Thyroid gland (tissue), 4 donors: ENCODE measurements at places on chromosomes 1 and 21.

- peaks cover 16% of the 10 kb centered on the region for H3K4me1 ChIP-seq
- peak overlapping the region; percentile 95 for H3K27ac ChIP-seq
- DNase-seq = no peak
- H3K27me3 ChIP-seq = no peaks in the 10 kb centered on the region
- H3K36me3 ChIP-seq = no peaks in the 10 kb centered on the region
Observed at GRCh38 chr1:84505493-84506001, 639 bp upstream of the SPATA1 start.

- no peak overlapping the region for H3K4me3 ChIP-seq
- no peaks in the 10 kb centered on the region for H3K27me3 ChIP-seq
- H3K27ac ChIP-seq = no peak overlapping the region
Observed at GRCh38 chr21:42739061-42739931, 85.9 kb downstream of the PDE9A start.

DNA sequence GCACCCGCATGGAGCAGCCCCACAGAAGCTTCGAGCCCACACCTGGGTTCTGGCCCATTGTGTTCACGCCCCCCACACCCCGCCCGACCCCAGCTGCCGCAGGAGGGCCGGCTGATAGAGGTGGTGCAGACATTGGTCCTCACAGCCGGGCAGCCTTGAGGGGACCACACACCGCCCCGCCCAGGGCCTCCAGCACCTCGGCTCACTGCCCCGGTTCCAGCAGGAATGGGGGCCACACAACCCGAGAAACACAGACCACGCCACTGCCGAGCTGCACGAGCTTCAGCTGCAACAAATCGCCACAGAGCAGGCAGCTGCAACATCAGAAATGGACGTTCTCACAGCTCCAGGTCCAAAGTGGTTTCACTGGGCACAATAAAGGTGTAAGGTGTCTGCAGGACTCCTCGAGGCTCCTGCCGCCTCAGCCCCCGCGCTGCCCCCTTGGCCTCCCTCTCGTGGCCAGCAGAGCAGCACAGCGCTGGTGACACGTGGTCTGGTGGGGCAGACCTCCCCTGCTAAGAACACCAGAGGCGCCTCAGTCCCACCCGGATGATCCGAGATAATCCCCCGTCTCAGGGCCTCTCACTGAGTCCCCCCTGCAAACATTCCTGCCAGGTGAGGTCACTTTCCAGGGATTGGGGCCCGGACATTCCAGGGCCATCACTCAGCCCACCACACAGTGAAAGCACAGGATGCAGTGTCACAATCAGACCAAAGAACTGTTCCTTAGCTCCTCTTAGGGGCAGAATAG is 62.3 kb upstream of the ADARB1 start:
- H3K36me3 ChIP-seq = no peaks in the 10 kb centered on the region
- H3K4me3 ChIP-seq = no peak overlapping the region
- no peaks in the 10 kb centered on the region for H3K27me3 ChIP-seq

GRCh38 chr1:213110349-213111300 is 59.6 kb downstream of the RPS6KC1 start:
- no peak for DNase-seq
- H3K4me3 ChIP-seq = no peak overlapping the region
- no peaks in the 10 kb centered on the region for H3K27me3 ChIP-seq
- H3K36me3 ChIP-seq = no peaks in the 10 kb centered on the region

- no peak overlapping the region for H3K27ac ChIP-seq
- H3K27me3 ChIP-seq = no peaks in the 10 kb centered on the region
- H3K4me1 ChIP-seq = no peaks in the 10 kb centered on the region
- H3K4me3 ChIP-seq = no peak overlapping the region
- no peak for DNase-seq
Observed at GRCh38 chr1:12316331-12316730, 86.5 kb downstream of the VPS13D start.

- peaks cover 10% of the 10 kb centered on the region for H3K4me1 ChIP-seq
- peak; percentile 66 for DNase-seq
- H3K27me3 ChIP-seq = no peaks in the 10 kb centered on the region
- no peaks in the 10 kb centered on the region for H3K36me3 ChIP-seq
- no peak overlapping the region for H3K27ac ChIP-seq
- H3K4me3 ChIP-seq = no peak overlapping the region
Observed at GRCh38 chr21:46295996-46296752, 10.0 kb downstream of the YBEY start.

GRCh38 chr1:222095606-222096475 is 354.0 kb upstream of the DUSP10 start:
- peaks cover 3% of the 10 kb centered on the region for H3K4me1 ChIP-seq
- DNase-seq = peak; percentile 27
- H3K27me3 ChIP-seq = no peaks in the 10 kb centered on the region

- no peaks in the 10 kb centered on the region for H3K27me3 ChIP-seq
- no peak overlapping the region for H3K4me3 ChIP-seq
- no peaks in the 10 kb centered on the region for H3K4me1 ChIP-seq
- no peaks in the 10 kb centered on the region for H3K36me3 ChIP-seq
- no peak overlapping the region for H3K27ac ChIP-seq
Observed at GRCh38 chr1:225700889-225701465, 48.1 kb upstream of the ENAH start.

- no peak overlapping the region for H3K27ac ChIP-seq
- H3K4me1 ChIP-seq = peaks cover 4% of the 10 kb centered on the region
- no peak overlapping the region for H3K4me3 ChIP-seq
- no peaks in the 10 kb centered on the region for H3K36me3 ChIP-seq
- H3K27me3 ChIP-seq = no peaks in the 10 kb centered on the region
Observed at GRCh38 chr1:203660931-203661484, 34.4 kb downstream of the ATP2B4 start.

- peaks cover 5% of the 10 kb centered on the region for H3K4me1 ChIP-seq
- peak overlapping the region; percentile 9 for H3K4me3 ChIP-seq
- no peaks in the 10 kb centered on the region for H3K27me3 ChIP-seq
- peak overlapping the region; percentile 54 for H3K27ac ChIP-seq
Observed at GRCh38 chr1:110390096-110390495, 730 bp downstream of the SLC16A4 start.

- peak overlapping the region; percentile 67 for H3K27ac ChIP-seq
- H3K27me3 ChIP-seq = no peaks in the 10 kb centered on the region
- H3K4me1 ChIP-seq = peaks cover 30% of the 10 kb centered on the region
- H3K4me3 ChIP-seq = no peak overlapping the region
- no peak for DNase-seq
Observed at GRCh38 chr1:153881751-153882150, 41.0 kb downstream of the GATAD2B start.

DNA sequence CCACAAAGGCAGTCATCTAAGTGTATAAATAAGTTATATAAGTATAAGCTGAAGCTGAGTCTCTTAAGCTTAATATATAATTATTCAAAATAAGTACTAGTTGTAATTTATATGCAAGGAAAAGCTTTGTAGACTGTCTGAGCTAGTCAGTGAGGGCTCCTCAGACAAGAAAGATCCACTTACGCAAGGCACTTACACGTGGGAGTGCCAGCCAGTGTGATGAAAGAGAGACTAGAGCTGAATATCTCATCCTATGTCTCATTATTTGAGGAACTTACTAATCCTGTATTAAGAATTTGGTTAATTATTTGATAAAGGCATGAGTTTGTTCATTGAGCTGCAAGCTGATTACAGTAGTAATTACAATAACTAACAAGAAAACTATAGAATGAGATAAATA is 146.9 kb downstream of the PDE4B start:
- H3K27me3 ChIP-seq = no peaks in the 10 kb centered on the region
- no peaks in the 10 kb centered on the region for H3K4me1 ChIP-seq
- no peak overlapping the region for H3K27ac ChIP-seq
- no peak for DNase-seq
- H3K36me3 ChIP-seq = no peaks in the 10 kb centered on the region

DNA sequence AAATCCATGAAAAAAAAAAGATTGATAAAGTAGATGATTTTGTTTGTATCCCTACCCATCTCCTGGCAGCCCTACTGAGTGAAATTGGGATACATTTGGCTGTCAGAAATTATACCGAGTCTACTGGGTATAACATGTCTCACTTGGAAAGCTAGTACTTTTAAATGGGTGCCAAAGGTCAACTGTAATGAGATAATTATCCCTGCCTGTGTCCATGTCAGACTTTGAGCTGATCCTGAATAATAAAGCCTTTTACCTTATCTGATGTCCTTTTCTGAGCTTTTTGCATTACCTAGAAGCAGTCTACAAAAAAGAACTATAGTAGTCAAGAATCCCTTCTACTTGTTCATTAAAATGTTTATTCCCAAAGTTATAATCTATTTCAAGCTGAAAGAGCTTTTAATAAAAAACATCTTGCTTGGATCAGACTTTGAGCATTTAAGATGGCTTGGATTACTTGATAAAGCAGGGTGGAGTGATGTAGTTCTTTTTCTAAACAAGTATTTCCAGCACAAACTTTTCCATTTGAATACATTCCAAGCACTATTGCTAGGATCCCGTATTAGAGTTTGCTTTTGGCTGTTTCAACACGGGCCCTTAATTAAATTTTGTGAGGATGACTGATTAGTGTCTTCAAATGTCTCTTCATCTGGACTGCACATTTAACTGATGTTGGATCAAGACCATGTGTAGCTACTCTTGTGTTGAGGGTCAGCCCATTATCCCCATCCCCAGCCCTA is 69.2 kb downstream of the DTL start:
- DNase-seq = no peak
- H3K4me1 ChIP-seq = peaks cover 13% of the 10 kb centered on the region
- no peak overlapping the region for H3K27ac ChIP-seq
- H3K36me3 ChIP-seq = no peaks in the 10 kb centered on the region
- H3K27me3 ChIP-seq = no peaks in the 10 kb centered on the region
- no peak overlapping the region for H3K4me3 ChIP-seq

GRCh38 chr1:151949371-151950193 is 40.3 kb upstream of the THEM4 start:
- no peak overlapping the region for H3K4me3 ChIP-seq
- no peak overlapping the region for H3K27ac ChIP-seq
- no peaks in the 10 kb centered on the region for H3K36me3 ChIP-seq
- H3K4me1 ChIP-seq = no peaks in the 10 kb centered on the region
- no peaks in the 10 kb centered on the region for H3K27me3 ChIP-seq

DNA sequence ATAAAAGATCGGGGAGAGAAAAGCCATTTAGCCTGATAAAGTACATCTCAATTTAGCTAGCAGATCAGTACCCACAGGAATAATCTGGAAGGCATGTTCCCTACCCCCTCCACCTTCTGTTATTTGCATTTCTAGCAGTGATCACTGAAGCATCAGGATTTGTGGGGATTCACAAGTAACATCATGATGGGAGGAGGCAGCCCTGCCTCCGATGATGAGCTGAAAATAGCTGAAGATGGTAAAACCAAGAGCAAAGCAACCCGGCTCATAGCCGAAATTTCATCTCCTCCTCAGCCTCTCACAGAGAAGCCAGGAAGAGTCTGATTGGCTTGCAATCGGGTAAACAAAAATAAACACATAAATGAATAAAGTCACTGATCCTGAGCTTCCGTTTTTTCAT is 2.4 kb downstream of the CCSAP start:
- no peak overlapping the region for H3K27ac ChIP-seq
- DNase-seq = no peak
- peaks cover 9% of the 10 kb centered on the region for H3K4me1 ChIP-seq
- no peaks in the 10 kb centered on the region for H3K36me3 ChIP-seq
- H3K27me3 ChIP-seq = no peaks in the 10 kb centered on the region

DNA sequence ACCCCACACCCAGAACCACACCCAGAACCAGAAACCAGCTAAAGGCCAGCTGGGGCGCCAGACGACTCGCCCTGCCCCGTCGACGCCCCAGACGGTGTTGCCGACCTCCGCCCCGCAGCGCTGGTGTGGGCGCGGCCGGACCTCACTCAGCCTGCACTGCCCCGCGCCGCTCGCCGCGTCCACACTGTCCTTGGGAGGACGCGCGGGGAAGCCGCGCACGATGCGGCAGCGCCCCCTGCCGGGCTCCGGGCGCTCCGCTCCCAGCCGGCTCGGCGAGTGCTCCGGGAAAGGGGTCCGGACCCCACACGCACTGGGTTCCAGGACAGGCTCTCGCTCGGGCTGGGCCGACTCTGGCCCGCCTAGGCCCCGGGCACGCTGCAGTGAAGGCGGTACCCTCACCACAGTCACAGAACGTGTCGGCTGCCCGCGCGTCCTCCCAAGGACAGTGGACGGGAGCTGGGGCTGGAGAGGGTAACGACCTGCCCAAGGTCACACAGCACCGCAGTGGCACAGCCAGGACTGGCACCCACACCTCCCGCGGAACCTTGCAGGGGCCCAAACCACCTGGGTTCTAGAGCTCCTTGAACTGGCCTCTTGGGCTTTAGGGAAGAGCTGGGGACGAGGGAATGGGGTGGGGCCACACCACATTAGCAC is 90.2 kb downstream of the DMRTA2 start:
- no peak overlapping the region for H3K27ac ChIP-seq
- DNase-seq = peak; percentile 54
- peak overlapping the region; percentile 38 for H3K4me3 ChIP-seq
- no peaks in the 10 kb centered on the region for H3K36me3 ChIP-seq
- no peaks in the 10 kb centered on the region for H3K27me3 ChIP-seq

DNA sequence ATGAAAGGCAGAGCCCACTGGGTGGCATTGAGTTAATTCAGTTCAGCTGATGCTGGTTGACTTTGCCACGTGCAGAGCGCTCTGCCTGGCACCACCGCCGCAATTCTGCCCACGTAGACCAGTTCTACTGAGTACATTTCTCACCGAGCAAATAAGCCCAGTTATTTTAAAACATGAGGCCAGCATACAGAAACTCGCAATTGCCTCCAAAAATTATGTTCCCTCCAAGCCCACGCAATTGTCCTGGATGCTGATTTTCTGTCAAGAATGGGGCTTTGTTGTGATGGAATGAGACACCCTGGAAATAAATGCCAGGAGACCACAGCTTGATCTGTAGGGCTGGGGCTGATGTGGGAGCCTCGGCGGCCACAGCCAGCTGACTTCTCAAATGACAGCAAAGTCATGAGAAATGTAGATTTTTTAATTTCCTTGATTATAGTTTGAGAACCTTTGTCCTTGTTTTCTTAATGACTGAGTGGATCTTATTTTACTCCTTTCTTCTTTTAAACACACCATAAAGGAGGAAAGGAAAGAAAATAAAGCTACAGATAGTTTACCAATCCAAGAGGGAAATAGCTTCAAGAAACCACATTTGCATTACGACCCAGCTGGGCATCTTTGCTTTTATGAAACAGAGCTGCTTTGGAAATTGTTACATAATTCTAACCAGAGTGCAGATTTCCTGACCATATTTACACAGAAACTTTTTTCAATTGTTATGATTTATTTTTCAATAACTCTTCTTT is 11.6 kb upstream of the PARP1 start:
- H3K4me3 ChIP-seq = no peak overlapping the region
- DNase-seq = no peak
- no peak overlapping the region for H3K27ac ChIP-seq
- H3K27me3 ChIP-seq = no peaks in the 10 kb centered on the region

DNA sequence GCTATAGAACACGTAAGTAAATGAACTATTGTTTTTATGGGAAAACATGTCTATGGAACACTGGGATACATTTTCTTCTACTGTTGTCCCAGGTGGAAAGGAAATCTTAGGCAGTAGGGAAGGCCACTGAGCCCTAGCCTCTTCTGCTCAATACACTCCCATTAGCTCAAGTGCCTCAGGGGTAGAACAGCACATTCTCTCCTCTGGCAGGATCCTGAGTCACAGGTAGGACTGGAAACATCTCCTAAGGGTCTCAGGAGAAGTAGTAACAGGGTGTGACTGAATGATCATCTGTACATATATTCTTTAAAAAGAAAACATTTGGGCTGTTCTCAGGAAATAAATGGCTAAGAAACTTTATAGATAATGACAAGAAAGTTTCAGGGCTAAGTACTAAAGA is 175.6 kb upstream of the ESRRG start:
- no peaks in the 10 kb centered on the region for H3K4me1 ChIP-seq
- no peak overlapping the region for H3K27ac ChIP-seq
- H3K27me3 ChIP-seq = no peaks in the 10 kb centered on the region
- no peaks in the 10 kb centered on the region for H3K36me3 ChIP-seq
- no peak overlapping the region for H3K4me3 ChIP-seq

- H3K36me3 ChIP-seq = no peaks in the 10 kb centered on the region
- no peak overlapping the region for H3K4me3 ChIP-seq
- peaks cover 5% of the 10 kb centered on the region for H3K4me1 ChIP-seq
- H3K27ac ChIP-seq = no peak overlapping the region
- no peak for DNase-seq
Observed at GRCh38 chr1:150479370-150479769, 7.8 kb upstream of the TARS2 start.
